ENCODE measurements at places on chromosomes 5 and 9.
A peak's percentile ranks its signal among the peaks of the same experiment; 100 is the strongest.

- DNase-seq, result no peak
These were observed 5.1 kb downstream of the MGAT4B start for GRCh38 chr5:179801304-179802206.

DNA sequence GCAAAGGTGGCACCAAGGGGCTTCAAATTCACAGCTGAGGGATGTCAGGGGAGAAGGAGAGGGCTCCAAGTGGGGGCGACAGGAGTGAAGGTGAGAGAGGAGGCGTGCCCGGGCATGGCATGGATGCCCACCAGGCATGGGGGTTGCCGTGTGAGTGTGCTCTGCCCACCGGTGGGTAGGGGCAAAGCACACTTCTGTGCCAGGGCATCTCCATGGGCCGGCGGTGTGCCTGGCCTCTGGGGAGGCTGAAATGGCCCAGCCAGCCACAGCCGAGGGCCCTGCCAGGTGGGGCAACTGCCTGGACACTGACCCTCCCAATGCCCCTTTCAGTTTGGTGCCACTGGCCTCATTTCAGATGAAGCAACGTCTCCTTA is 14.0 kb upstream of the RNU6ATAC start:
- DNase-seq, result no peak

GRCh38 chr5:109354761-109355160 is 55.0 kb downstream of the PJA2 start:
- DNase-seq, result no peak

DNA sequence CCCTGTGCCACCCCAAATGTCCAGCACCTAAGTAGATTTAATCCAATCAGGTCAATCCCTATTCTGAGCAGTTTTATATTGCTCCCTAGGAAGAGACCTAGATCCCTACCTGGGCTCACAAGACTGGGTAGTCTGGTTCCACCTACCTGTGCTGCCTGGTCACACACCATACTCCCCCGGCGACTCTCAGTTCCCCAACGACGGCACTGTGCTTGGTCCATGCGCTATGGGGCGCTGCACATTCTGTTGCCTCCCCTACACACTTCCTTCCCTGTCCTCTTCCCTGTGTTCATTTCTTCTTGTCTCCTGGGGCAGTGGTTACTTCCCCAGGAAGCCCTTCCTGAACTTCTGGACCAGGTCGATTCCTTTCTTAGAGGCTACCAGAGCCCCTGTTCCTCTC is 109.9 kb upstream of the IL12B start:
- DNase-seq, result no peak

DNA sequence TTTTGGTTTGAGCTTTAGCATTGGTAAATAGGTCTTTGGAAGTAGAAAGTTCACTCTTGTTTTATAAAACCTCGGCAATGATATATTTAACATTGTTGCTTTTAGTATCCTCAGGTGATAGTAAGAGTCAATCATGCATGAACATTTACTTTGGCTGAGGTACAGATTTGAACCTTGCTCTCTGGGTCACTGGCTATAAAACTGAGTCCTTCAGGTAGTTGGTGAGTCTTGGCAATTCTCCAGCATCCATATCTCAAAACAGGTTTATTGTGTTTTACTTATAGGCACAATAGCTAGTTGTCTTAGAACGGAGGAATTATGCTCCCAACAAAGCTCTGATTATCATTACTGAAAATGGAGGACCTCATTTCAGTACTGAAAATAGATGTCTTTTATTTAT is 75.1 kb downstream of the MAT2B start:
- no peak for DNase-seq

GRCh38 chr5:80318212-80318611 is 1.6 kb upstream of the SPZ1 start:
- peak; percentile 61 for DNase-seq

DNA sequence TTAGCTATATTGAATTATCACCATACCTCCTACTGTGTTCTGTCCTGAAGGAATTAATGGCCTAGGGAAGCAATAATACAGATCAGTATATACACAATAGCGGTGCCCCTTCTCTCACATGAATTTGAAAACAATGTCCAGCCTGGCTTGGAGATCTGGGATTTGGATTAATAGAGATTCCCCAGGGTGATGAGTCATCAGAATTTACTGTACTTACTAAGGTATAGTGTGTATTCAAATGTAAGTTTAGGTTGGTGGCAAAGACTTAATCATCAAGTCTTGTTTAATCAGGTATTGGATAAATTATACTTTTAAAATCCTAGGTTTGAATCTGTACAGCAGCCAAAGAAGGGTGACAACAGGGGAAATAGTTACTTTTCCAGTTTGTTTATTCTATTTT is 121.5 kb downstream of the FEM1C start:
- DNase-seq, result no peak

- no peak for DNase-seq
These were observed 17.5 kb upstream of the MSMP start for GRCh38 chr9:35771534-35771933.

DNA sequence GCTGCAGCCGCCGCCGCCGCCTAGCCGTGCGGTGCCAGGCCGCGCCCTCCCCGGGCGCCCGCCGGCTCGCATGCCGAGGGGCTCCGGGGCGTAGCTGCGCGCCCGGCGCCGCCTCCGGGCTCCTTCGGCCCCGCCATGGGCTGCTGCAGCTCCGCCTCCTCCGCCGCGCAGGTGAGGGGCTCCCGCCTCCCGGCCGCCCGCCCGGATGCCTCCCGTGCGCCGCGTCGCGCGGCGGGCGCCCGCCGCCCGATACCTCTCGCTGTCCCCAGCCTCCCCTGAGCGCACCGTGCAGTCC is 230 bp downstream of the SLC44A1 start:
- no peak for DNase-seq

- no peak for DNase-seq
These were observed 266.2 kb downstream of the TRIM32 start for GRCh38 chr9:116953271-116953670.

DNA sequence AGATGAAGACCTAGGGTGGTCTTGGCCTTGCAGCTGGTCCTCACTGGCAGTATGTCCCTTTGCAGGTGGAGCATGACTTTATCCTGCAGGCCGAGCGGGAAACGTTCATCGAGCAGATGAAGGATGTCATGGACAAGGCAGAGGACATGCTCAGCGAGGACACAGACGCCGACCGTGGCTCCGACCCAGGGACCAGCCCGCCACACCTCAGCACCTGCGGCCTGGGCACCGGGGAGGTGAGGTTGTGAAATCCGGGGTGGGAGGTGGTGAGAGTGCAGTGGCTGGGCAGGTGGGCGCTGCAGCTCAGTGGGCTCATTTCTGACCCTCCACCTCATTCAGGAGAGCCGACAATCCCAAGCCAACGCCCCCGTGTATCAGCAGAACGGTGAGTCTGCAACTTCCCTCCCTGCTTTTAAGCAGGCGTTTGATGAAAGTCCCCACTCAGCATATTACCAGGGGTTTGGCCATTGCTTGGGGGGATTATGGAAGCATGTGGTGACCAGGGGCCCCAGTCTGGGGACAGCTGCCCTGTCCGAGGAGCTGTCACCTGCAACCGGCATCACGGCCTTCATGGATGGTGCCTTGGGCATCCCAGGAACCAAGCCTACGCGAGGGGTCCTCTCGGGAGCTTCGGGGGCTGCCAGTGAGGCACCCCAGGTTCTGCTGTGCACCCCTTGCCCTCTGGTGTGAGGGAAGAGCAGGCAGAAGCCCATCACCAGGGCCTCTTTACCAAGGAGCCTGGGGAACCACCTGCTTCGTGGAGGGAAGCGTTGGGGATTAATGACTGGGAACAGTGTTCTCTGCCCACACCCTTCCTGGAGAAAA is 84.0 kb downstream of the WNK2 start:
- DNase-seq, result no peak

DNA sequence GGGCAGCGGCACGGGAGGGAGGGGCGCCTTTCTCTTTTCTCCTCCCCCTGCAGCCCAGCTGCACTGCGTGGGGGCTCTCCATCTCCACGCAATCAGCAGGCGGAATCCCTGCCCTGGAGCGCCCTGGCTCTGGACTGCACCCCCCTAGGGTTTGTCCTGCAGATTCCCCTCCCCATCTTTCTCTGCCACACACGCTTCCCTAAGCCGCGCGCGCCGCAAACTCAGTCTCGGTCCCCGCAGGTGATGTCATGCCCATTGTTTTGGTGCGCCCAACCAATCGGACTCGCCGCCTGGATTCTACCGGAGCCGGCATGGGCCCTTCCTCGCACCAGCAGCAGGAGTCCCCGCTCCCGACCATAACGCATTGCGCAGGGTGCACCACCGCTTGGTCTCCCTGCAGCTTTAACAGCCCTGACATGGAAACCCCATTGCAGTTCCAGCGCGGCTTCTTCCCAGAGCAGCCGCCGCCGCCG is at the start of gene KCNN2:
KCNN2 (plus strand) TSS at position 347 of the 473 bp plus-strand sequence; CDS start at position 417, 70 bp downstream.
- DNase-seq, result peak; percentile 33

GRCh38 chr5:54753753-54754152 is 231.6 kb downstream of the ESM1 start:
- DNase-seq, result no peak

- DNase-seq, result no peak
These were observed 138.4 kb downstream of the GADD45G start for GRCh38 chr9:89743216-89743572.

DNA sequence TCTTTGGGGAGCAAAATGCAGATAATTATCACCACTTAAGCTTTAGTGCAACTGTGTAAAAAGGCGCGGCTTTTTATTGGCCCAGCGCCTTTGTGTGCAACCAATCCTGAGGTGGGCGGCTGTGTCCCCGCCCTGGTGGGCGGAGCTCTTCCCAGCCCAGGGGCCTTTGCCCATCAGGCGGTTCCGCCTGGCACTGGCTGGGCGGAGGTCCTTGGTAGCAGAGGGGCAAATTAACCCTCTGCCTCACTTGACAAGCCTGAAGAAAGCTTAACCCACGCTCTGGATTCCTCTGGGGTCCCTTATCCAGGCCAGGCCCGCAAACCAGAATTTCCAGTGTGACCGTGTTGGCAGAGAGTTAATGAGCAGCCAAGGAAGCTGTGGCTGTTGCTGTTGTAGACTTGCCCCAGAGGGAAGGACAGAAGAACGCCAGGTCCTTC is 12.8 kb upstream of the NIPAL4 start:
- no peak for DNase-seq

GRCh38 chr5:147852365-147852764 is 20.9 kb upstream of the SPINK1 start:
- DNase-seq, result no peak

DNA sequence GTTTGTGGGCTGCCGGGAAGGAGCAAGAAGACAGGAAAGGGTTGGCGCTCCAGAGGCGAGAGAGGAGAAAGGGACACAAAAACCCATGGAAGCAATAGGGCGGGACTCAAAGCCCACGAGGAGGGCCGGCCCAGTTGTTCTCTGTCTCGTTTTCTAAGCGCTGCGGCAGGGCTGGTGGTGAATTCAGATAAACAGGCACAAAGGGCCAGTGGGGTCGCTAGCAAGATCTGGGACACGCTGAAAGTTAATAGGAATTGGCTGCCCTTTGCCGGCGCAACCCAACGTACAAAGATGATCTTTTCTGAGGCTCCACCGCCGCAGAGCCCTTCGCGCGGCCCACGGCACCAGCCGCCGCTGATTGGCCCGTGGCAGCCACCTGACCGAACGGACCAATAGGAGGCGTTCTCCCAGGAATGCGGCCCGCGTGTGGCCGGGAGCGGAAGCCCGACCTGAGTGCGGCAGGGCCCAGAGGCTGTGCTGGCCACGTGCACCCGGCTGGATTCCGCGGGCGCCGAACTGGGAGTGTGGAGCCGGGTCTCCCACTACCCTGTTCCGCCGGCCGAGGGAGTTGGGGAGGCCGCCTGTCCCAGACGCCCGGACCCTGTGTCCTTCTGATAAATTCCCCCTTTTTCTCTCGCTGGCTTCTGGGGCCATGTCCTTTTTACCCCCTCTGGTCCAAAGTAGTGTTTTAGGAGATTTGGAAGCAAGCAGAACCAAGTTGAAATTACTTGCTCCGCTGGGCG is 16.8 kb upstream of the NSD1 start:
- no peak for DNase-seq

DNA sequence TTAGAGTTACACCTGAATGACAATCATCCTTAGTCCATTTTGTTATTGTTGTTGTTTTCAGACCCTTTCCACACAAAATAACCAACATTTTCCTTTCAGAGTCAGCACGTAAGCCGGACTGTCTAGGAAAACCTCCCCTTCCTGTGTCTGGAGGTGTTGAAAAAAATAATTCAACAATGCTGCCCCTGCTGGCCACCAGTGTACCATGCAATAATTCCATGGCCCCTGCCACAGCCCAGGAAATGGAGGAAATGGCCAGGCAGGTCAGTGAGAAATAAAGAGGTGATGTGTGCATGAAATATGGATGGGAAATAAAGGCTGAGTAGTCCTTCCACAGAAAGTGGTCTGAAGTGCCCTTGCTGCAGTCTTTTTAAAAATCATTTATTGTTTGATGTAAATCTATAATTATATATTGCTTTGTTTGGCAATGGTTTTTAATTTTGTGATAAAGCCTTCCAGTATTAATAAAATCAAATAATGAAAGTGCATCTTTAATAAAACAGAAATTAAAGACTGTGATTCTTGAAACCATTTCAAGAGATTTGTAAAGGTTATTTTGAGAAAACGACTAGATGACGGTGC is 152.8 kb upstream of the PAPPA start:
- no peak for DNase-seq

- DNase-seq, result peak; percentile 54
These were observed 1.4 kb downstream of the PRR16 start for GRCh38 chr5:120465436-120465961.

DNA sequence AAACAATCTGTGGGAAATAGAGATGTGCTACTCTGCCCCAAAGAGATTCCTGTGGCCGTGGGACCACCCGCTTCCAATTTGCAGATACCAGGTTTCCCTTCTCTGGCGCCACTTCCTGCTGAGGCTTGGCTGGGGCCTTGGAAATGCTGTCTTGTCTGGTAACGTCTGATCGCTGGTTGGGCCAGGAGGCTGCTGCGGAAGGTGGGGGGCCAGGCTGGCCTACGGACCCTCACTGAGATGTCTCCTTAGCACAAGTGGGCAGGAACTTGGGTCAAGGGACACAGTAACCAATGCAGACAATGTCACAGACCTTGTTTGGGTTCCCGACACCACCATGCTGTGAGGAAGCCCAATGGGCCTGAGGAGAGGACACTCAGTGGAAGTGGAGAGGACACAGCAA is 31.7 kb upstream of the IRX4 start:
- no peak for DNase-seq

GRCh38 chr9:121876255-121876654 is 216.9 kb downstream of the TTLL11 start:
- no peak for DNase-seq

GRCh38 chr5:96703384-96703920 is 41.3 kb downstream of the CAST start:
- DNase-seq, result no peak

All from NCI-H524 treated with DMSO at 0.1 percent for 48 hours (cell line).